Inflammatory macrophage (primary cell): ENCODE measurements at places on chromosomes 12 and 14.

- no peak for DNase-seq
Observed at GRCh38 chr12:3743803-3744202, 9.1 kb downstream of the CRACR2A start.

GRCh38 chr12:121404734-121405133 is 4.8 kb downstream of the RNF34 start:
- no peak for DNase-seq

- DNase-seq = no peak
Observed at GRCh38 chr14:32469388-32470160, 140.5 kb downstream of the AKAP6 start.

GRCh38 chr12:94207849-94208621 is 59.7 kb downstream of the PLXNC1 start:
- peak; percentile 69 for DNase-seq

DNA sequence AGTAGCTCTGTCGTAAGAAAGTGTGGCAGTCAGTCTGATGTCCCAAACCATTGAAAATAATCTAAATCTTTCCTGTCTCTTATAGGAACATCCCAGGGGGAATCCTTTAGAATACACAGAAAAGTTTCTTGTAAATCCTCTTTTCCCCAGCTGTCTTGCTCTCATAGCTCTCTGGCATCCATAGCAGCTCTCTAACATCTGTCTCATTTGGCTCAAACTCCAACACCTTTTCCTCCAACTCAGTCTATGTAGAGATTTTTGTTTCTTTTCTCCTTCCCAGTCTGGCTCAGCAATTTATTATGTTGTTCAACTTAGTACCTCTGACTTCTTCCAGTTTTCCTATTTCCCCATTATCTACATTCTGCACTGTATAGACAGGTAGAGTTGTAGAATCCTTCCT is 84.4 kb upstream of the NEDD1 start:
- no peak for DNase-seq

GRCh38 chr12:40310211-40310610 is 85.4 kb downstream of the LRRK2 start:
- DNase-seq = no peak

DNA sequence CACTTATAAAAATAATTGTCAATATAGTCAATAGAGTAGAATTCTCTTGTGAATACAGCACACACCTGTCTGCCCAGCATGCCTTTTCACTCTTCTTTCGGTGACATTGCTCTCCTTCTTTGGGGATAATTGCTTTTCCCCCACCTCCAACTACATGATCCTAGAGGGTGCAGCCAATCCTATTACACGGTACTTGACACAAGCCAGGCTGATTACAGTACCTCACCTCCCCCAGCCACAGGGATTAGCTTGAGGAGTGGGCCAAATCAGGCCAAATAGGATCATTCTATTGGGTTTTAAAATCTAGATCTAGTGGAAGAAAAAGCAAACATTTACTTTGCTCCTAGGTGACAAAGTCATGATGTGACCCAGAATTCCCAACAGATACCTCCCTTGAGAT is 16.8 kb upstream of the NFYB start:
- no peak for DNase-seq

GRCh38 chr14:55313480-55313879 is 42.3 kb downstream of the FBXO34 start:
- DNase-seq = no peak

DNA sequence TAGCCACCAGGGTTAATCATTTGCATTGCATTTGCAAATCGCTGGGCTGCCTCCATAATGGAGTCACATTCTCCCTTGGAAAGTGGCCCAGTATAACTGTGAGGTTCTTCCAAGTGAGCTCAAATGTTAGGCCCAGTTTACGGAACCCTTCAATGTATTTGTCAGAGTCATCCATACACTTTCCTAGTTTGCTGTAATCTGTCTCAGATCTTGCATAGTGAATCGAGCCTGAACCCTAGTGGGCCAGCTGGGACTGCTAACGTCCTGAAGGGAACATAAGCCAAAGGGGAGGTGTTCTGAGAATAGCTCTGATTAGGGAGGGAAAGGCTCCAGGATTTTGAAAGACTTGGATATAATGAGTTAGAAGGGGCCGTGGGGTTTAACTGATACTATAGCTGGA is 406.3 kb downstream of the SLC6A15 start:
- DNase-seq = no peak

GRCh38 chr12:27523305-27523641 is 733 bp upstream of the PPFIBP1 start:
- DNase-seq = no peak

GRCh38 chr12:88546226-88546625 is 34.0 kb downstream of the KITLG start:
- no peak for DNase-seq

DNA sequence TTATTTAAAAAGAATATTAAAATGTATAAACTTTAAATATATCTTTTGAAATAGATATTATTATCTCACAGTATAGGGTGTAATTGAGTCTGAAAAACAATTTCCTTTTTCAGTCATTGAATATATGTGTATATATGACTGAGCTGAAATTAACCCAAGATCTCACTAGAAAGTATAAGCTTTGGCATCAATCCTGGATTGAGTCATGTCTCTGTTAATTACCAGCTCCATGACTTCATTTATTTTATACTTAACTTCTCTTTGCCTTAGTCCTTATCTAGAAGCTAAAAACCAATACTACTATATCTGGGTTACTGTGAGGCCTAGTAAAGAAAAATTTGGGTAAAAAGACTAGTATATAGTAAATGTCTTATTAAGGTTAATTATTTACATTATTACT is 1020.3 kb downstream of the LRFN5 start:
- no peak for DNase-seq

- no peak for DNase-seq
Observed at GRCh38 chr12:97757481-97758193, 295.0 kb downstream of the RMST start.

GRCh38 chr14:21382886-21383847 is 652 bp downstream of the SUPT16H start:
- DNase-seq = peak; percentile 57

- no peak for DNase-seq
Observed at GRCh38 chr12:16691624-16692023, 85.7 kb upstream of the LMO3 start.

DNA sequence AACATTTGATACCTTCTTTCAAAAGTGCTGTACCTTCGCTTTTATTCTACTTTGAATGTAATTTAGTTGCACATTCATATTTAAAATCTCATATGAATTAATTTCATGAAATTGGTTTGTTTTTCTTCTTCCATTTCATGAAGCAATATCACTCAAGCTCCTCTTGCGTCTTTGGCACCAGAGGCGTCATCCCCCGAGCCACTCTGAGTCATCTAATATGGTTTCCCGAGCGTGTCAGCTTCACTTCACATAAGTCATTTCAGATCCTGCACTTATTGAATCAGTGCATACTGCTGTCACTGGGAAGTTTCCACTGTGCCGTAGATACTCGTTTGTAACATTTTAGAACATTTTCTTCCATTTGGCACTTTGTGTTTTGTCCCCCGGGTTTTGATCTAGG is 105.6 kb downstream of the SLC25A47 start:
- no peak for DNase-seq

GRCh38 chr14:35861204-35861868 is 35.2 kb downstream of the BRMS1L start:
- no peak for DNase-seq

- no peak for DNase-seq
Observed at GRCh38 chr12:74985986-74986319, 223.7 kb downstream of the KCNC2 start.

DNA sequence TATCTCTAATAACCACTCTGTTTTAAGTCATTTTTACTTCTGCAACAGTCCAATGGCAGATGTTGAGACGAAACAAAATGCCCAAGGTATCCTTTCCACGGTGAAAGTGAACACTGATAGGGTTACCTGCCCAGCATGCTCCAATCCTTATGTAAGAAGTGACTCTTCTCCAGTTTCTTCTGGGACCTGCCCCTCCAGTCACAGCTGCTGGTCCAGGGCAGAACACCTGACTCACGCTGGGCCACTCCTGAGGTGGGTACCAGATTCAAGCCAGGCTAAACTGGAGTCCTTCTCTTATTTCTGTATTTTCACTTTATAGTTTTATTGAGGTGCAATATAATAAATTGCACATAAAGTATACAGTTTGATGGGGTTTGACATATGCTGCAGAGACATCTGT is 16.7 kb downstream of the NT5DC3 start:
- DNase-seq = no peak

DNA sequence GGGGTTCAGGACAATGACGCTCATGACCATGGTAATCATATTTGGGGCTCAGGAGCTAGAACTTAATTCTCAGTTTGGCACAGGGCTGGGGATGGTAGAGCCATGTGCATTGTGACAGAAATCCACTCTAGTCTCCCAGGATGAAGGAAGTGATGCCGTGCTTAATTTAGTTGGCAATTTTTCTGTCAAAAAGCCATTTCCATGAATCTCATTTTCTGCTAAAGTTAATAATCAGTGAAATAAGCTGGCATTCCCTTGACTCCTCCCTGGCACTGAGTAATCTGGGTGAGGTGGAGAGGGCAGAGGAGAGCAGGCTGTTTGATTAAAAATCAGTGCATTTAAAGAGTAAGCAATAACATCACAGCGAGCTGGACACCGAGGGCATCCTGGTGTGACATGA is 45.0 kb upstream of the GPR68 start:
- no peak for DNase-seq

- DNase-seq = no peak
Observed at GRCh38 chr12:47206450-47207339, 126.9 kb upstream of the AMIGO2 start.

DNA sequence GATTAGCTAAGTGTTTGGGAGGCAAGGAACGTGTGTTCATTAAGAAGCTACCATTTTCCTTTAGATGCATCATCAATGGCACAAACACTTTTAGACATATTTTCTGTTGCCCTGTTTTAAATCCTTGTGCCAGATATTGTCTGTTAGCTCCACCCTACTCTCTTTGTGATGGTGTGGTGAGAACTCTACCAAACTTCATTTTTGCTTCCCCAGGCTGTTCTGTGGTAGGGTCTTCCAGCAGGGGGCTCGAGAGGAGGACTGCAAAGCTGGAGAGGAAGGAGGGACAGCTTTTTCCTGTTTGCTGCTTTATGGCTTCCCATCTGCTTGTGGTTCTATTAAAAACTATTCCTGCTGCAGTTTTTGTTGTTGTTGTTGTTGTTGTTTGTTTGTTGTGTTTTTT is 23.8 kb upstream of the STRAP start:
- DNase-seq = no peak

- DNase-seq = no peak
Observed at GRCh38 chr14:62532181-62532580, 513.1 kb downstream of the KCNH5 start.

DNA sequence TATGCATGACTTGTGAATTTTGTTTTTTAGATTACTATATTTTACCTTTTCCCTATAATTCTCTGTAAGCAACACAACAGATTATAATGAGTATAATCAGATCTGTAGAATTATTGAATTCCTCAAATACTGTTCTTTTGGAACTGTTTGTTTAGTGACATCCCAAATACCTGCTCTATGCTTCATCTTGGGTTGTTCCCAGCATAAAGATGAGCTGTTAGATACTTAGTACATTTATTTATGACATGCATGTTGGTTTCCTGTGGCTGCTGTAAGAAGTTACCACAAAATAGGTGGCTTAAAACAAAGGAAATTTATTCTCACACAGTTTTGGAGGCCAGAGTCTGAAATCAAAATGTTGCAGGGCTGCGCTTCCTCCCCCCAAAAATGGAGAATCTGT is 78.4 kb downstream of the PTPRR start:
- DNase-seq = no peak

DNA sequence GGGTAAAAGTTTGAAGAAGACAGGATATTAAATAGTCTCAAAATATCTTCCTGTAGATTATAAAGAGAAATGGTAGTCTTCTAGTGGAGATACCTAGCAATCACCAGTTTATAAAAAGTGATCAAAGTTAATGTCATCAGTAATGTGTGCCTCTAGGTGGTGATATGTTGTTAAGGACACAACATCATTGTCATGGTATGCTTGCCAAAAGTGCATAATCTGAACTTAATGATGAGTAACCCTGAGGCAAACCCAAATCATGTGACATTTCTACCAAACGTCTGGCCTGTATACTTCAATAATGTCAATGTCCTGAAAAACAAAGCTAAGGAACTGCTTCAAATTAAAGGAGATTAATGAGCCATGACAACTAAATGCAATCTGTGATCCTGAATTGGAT is 214.7 kb downstream of the PHLDA1 start:
- DNase-seq = peak; percentile 39

GRCh38 chr14:32576088-32576795 is 247.1 kb downstream of the AKAP6 start:
- DNase-seq = peak; percentile 62

- no peak for DNase-seq
Observed at GRCh38 chr14:60311417-60311816, 62.4 kb downstream of the PPM1A start.

DNA sequence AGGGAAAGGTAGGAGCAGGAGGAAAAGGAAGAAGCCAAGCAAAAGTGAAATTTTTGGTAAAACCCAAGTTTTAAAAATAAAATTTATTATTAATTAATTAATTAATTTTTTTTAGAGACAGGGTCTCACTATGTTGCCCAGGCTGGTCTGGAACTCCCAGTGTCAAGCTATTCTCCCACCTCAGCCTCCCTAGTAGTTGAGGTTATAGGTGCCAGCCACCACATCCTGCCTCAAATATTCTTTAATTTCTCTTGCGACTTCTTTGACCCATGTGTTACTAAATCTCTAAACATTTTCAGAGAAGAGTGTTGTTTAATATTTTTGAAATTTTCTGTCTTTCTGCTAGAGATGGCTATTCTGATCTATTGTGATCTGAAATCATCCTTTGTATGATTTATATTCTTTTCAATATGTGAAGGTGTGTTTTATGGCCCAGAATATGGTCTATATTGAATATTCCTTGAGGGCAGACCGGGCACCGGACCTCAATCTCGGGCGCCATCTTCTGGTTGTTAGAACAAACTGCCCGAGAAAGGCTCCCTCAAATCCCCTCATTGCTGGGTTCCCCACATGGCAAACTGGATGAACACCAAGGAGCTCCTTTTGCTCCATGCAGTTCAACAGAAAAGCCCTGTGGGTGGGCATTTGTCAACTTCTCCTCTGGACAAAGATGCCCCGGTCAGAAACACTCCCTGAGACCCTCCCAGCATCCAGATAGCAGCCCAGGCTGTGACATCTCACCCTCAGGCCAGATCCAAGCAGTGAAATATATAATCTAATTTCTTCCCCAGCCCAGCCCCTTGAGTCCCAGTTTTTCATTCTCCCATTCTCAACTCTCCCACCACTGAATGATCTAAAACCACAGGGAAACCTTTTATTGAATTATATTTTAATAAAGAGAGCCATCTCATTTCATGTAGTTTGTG is 110.5 kb downstream of the ASCL4 start:
- DNase-seq = peak; percentile 70

DNA sequence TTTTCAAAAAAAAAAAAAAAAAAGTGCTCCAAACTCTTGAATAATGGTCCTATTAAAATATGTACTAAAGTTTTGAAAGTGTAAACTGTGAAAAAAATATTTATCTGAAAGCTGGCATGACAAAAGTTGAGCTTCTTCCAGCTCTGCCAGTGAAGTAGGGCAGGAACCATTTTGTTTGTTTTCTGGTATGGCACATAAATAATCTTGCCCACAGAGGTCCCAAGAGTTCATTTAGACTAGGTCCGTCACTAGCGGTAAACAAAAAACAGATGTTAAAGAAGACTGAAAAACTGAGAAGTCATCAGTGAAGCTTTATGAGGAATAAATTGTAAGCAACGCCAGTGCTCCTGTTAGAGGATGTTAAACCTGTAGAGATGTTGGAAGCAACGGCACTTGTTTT is 7.0 kb downstream of the ERP27 start:
- no peak for DNase-seq
